ENCODE measurements at places on chromosomes 6 and 20. TPM values are rescaled to one million over a fixed set of nuclear protein-coding genes. Genes with fewer than 3 reads are reported as not detected.

- no peak for DNase-seq
These were observed 21.9 kb upstream of the PLN start for GRCh38 chr6:118525913-118526780.

The EFCAB8 gene
- total RNA-seq: under 0.01 TPM

The CDH22 gene
- total RNA-seq: not detected

The SOX18 gene
- 0.54 TPM for total RNA-seq

DNA sequence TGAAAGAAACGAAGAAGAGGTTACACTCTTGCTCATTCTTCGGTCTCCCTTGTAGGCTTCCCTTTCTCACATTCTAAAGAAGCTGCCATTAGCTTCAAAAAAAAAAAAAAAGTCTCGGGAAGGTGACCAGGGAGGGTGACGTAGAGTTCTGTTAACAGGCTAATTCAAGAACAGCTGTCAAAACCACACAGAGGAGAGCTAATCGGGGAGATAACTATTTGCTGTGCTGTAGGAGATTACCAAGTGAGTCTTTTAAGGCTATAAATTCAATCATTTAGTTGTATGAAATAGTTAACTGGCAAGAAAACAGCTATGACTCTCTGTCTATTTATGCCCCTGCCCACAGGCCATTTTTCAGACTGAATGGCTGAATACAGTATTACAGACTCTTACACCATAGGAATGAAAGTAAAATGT is 256.8 kb downstream of the SYNE1 start:
- DNase-seq: no peak

The ADGB gene
- total RNA-seq: under 0.01 TPM

GRCh38 chr6:138555421-138555988 is 56.2 kb upstream of the NHSL1 start:
- peak; percentile 14 for DNase-seq

GRCh38 chr20:43917380-43917779 is 2.7 kb downstream of the TOX2 start:
- no peak for DNase-seq

The HLA-DRB1 gene
- total RNA-seq: 266 TPM

DNA sequence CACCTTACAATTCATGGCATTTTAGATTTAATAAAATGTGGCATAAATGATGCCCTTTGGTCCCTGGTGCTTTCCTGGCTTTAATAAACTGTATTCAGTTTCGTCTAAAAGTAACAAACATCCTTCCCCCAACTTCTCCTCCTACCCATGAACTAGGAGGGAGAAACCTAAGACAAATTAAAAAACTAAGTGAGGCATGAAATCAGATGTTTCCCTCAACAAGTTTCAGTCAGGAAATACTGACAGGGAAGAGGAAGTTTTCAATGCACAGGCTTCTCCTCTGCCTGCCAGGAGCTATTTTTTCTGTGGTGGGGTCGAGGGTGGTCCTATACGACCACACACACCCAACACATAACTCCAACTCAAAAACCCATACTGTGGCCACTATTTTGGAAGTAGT is 10.0 kb downstream of the HBS1L start:
- DNase-seq: no peak

- DNase-seq: peak; percentile 88
These were observed 118.9 kb downstream of the ARMC2 start for GRCh38 chr6:108966855-108967755.

The GRM1 gene
- under 0.01 TPM for total RNA-seq

DNA sequence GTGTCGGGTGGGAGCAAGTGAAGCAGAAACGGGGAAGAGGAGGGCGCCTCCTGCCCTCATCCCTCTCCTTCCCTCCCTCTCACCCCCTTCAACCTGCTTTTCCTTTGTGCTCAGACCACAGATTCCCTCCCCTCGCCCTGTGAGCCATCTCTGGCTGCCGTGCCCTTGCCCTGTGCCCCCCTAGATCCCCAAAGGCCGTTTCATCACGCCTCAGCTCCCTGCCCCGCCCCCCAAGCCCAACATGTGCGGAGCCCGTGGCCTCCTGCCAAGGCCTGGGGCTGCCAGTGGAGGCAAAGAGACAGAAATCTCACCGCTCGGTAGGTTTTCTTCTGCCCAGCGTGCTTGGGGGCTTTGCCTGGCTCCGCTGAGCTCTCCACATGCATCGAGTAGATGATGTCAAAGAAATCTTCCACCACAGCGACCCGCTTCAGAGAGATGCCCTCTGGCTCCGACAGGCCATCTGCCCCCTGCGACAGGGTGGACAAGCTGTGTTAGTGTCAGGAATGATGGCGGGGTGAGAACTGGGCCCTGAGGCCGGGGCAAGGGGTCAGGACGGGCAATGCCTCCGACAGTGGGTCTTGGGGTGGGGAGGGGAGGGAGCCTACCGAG is 57.6 kb downstream of the NOL4L start:
- no peak for DNase-seq

- DNase-seq: no peak
These were observed 38.9 kb upstream of the TGM2 start for GRCh38 chr20:38203981-38204357.

DNA sequence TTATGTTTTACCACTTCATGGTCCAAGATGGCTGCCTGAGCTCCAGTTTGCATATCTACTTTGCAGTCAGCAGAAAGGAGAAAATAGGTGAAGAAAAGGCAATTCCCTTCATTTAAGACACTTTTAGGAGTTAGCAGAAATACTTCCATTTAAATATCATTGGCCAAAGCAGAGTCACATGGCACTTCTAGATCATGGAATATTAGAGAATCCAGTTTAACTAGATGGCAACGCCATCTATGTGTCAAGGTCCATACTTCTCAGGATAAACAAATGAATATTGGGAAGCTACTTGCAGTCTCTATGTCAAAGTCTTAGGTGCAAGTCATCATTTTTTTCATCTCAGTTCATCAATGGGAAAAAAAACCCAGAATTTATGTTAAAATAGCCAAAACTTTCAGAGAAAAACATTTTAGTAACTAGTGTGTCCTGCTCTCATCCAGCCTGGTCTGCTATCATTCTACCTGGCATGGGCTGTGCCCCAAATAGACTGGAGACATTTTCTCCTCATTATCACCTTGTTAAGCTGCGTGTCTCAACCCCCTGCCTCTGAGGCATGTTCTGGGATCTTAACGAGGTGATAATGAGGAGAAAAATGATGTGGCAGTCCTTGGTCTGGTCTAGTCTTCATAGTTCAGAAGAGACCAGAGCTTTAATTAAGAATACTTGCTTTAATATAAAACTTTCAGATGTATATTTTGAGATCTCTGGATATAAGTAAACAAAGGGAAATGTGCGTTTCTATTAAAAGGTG is 227.3 kb downstream of the TBX18 start:
- no peak for DNase-seq

The BCAS1 gene
- not detected for total RNA-seq

The VSX1 gene
- total RNA-seq: not detected

DNA sequence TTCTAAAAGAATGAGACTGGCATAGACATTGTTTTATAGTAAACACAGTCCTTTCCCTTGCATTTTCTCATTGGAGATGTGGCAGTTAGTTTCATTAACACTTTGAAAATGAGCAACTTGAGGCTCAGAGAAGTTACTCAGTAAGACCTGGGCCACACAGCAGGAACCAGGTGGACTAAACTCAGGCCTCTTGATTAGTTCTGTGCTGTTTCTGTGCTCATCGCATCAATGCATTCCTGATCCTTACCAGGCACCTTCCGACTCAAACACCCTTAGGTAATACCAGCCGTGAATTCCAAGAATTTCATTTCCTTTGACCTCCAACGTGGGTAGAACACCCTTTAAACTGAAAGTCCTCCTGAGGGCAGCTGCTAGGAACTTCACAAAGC is 362.8 kb downstream of the ESR1 start:
- DNase-seq: no peak

- DNase-seq: no peak
These were observed 48.8 kb upstream of the CDH22 start for GRCh38 chr20:46357030-46357514.

- DNase-seq: no peak
These were observed 90.8 kb downstream of the TRMT11 start for GRCh38 chr6:126076992-126077664.

The HAO1 gene
- total RNA-seq: not detected

DNA sequence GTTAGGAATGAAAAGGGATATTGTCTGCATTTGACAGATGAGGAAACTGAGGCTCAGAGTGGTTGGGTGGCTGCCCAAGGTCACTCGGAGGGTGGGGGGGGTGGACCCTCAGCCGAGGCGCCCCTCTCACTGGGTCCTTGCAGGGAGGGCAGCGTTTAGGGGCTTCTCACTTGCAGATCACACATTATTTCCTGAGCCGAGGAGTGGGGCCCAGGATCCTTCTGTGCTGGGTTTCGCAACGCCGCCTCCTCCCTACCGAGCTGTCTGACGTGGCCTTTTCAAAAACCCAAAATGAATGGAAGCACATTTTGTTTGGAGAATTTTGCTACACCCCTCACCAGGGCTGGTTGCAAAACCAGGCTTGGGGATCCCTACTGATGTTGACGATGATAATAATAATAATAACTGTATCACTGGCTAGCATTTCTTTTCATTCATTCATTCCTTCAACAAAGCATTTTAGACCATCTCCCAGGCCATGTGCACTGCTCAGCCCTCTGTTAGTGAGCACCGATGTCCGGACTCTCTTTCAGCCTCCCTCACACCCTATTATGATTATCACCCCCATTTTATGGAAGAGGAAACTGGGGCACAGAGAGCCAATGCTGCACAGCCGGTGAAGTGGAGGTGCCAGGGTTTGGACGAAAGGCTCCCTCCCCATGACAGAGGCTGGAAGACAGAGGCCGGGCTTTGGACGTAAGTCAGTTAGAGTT is 5.2 kb downstream of the DLGAP4 start:
- no peak for DNase-seq

The GPR6 gene
- not detected for total RNA-seq

DNA sequence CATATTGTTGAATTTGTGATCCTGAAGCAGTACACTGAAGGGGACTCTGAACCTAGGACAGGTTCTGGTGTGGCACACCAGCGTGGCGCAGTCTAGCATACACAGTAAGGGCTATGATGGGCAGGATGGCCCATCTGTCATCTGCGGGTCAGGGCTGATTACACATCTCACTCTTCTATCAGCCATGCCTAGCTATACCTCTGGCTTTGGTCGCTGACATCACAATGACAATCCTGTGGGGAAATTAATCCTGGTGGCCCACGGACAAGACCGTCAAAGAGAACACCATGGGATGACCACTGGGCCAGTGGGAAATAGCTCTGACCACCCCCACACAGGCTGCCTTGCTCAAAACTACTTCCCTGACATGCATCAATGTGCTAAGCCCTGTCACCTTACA is 2.8 kb downstream of the SNHG17 start:
- DNase-seq: no peak

DNA sequence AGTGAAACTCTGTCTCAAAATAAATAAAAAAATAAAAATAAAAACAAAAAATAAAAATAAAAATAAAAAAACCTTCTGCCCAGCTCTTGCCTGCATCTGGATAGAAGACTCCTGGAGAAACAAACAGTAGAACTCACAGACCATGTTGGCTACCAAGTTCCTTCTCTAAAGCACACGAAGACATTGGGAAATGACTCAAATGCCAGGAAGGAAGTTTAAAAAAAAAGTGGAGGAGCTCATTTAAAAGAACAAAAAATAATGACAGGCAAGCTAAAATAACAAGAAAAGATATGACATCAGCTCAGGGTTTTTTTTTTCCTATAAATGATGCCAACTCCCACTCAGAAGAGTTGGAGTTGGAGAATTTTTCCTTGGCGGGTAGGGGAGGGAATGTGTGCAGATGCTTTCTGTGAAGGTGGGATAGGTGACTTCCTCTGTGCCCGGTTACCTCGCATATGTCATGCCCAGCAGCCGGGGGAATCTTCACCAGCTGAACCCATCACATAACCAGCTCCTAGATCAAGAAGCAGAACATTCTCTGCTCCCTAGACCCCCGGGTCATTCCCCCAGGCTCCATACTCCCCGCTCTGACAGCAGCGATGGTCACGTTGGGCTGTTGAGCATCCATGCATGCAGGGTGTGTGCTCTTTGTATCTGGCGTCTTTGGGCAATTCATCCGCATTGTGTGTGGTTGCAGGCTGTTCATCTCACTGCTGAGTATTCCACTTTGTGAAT is 17.3 kb upstream of the CD93 start:
- DNase-seq: no peak

The C20orf202 gene
- total RNA-seq: under 0.01 TPM

The FYN gene
- 20.2 TPM for total RNA-seq

DNA sequence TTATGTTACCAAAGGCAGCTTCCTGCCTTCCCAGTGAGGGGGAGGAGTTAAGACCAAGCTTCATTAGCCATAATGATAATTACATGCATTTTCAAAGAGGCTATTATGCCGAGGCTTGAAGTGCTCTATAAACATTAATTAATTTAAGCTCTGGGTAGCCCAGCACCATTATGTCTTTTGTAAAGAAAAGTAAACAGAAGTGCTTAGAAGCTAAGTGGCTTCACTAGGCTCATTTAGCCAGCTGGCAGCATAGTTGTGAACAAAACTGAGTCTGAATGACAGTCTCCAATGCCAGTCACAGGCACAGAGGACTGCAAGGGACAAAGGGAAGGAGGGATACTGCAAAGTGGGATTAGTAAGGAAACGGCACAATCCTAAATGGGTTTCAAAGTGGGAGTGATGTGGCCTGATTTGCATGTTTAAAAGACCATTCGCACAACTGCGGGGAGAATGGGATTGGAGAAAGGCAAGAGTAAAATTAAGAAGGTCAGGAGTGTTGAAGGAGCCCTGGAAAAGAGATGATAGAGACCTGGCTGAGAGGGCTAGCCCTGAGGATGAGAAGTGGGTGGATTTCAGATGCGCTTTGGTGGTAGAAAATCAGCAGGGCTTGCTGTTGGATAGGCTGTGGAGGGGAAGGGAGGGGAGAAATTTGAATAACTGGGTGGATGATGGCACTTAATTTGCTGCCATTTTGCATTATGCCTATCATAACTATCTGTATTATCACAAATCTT is 20.1 kb upstream of the ISM1 start:
- DNase-seq: no peak

DNA sequence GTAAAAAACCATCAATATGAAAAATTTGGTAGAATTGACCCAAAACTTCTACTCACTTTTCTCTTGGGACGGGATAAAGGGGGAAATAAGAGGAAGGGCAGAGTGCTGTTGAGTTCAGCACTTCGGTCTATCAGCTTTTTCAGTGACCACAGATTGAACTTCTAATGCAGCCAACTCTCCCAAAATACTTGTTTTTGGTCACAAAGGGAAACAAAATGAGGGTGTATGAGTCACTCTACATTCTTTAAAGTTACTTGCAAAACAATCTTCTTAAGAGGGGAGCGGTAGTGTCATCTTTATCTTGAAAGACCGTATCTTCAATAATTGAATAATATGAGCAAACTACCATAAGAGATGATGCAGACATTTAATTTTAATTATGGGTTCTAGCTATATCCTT is 661.3 kb downstream of the CD109 start:
- no peak for DNase-seq

The OR2H2 gene
- total RNA-seq: under 0.01 TPM

- no peak for DNase-seq
These were observed 112.2 kb downstream of the IRF4 start for GRCh38 chr6:503610-504362.

All from hematopoietic multipotent progenitor cell (in vitro differentiated cells).